Esophagus muscularis mucosa (tissue), 4 donors: ENCODE measurements at places on chromosomes 6 and 20. TPM values are rescaled to one million over a fixed set of nuclear protein-coding genes. Genes with fewer than 3 reads are reported as not detected.

The GGTLC1 gene
- not detected for total RNA-seq

The PRR18 gene
- total RNA-seq: not detected

The OARD1 gene
- 19.4 TPM for total RNA-seq

DNA sequence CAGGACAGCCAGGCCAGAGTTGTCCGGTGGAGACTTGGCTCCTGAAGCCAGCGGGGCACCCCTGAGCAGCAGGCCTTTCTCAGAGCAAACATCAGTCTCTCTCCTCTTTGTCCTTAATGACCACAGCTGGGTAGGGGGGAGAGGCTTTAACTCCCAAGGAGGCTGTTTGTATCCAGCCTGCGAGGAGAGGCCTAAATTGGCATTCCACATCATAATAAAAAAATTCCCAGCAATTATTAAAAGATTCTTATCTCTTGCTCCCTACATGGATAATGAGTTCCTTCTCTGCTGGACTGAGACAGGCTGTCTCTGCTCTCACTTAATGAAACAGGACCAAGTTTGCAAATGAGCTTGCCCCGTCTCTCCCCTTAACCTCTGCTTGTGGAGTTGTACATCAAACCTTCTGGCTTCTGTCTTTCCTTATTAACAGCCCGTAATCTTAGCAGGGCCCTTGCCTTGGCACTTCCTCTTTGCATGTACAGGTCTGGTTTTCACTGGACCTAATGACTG is 838.2 kb downstream of the MAFB start:
- DNase-seq: no peak

DNA sequence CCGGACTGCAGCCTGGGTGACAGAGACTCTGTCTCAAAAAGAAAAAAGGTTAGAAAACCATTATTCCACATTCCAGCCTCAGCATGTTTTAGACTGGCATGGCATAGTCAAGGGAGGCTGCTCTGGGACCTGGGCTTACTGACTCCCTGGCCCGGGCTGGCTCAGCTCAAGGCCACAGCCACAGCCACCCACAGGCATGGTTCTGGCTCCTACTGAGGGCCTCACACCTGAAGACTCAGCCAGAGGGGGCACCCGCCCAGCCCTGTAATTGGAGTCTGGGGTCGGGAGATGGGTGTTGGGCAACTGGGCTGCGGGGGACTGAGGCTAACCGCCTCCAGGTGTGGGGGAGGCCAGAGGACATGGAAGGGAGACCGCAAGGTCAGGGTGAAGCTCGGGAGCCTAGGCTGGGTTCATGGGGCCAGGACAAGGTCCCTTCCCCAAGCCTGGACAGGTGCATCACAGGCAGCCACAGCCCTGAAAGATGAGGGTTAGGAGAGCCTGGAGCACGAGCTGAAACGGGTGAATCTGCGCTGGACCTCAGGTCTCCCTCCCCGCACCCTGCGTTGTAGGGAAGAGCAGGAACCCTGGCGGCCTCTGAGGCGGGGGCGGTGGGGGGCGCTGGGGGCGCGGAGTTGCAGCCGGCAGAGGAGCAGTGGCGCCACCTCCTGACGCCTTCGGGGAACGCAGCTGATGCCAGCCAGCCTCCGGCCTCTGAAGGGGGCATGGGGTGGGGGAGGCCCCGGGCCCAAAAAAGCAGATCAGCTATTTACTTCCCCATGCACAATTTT is 67.7 kb upstream of the SRSF6 start:
- peak; percentile 87 for DNase-seq
